C1 segment of cervical spinal cord (tissue), 14 donors: ENCODE measurements at places on chromosomes 4 and X.

DNA sequence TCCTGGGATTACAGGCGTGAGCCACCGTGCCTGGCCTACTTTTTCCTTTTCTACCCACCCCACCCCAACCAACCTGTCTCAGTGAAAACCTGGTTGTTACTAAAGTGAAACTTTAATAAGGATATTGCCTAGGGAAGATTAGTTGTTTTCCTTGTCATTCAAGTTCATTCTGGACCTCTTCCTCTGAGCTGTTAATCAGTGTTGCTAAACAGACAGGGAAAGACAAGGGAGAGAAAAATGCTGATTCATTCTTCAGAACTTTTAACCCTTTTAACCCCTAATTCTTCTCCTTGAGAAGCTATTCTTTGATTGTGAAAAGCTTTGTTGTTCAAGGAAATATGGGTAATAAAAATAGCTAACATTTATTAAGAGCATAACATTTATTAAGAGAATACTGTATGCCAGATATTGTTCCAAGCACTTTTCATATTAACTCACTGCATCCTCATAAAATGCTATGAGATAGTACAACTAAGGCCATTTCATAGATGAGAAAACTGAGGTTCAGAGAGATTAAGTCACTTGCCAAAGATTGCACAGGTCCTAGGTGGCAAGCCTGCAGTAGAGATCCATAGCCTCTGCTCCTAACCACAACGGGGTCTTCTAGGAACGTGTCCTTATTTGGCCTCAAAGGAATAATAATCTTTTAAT lies 34.8 kb downstream of the OSTC start:
- DNase-seq = no peak

DNA sequence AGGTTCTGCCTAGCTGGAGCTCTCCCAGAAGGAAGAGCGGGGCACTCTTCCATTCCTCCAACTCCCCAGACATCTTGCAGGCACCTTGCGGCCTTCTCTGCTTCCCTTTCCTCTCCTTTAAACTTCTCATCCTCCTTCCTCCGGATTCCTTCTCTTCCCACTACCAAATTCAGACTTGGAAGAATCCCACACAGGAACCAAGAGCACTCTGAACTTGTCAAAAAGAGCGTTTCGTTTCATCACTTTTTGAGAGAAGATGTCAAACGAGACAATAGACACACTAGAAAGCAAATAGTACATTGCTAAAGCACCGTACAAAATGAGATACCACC lies 512 bp upstream of the UCP1 start:
- no peak for DNase-seq

- DNase-seq = no peak
Measured at GRCh38 chrX:133985164-133985966, at the start of gene GPC3. Gene GPC3, minus strand, starts transcription at chrX:133985594.

DNA sequence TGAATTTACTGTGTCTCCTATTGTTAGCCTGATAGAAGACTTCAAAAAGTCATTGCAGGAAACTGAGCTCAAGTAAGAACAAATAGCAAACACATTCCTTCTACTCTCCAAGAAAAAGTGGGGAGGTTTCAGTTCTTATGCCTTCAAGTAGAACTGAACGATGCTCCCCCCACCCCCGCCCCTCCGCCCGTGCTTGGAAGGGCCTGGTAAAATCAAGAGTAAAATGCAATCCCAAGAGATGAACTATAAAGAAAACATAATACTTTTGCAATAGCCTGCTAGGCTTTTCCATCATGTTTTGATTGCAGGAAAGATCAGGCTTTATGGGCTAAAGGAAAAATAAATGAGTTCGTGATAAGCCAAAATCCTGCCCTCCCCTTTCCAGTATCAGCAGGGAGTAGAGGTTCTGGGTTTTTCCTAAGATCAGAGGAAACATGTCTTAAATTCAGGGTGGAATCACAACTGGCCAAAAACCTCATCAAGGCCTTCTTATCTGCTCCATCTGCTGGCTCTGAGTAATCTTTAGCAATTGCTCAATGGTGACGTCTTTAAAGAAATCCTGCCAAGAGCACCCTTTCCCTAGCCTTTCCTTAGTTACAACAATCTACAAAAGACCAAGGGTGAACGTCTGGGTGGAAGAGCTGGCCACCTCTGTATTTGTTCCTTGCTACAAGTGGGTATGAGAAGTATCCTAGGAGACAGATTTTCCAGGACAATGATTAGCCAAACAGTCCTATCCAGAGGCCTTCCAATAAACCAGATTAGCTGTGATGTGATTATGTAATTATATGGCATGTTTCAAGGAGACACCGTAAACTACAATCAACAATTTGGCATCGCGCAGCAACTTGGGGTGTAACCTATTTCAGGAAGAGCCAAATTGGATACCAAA lies 66.3 kb upstream of the FAM9C start:
- DNase-seq = no peak

- no peak for DNase-seq
Measured at GRCh38 chrX:56216332-56216731, 15.8 kb upstream of the KLF8 start.

DNA sequence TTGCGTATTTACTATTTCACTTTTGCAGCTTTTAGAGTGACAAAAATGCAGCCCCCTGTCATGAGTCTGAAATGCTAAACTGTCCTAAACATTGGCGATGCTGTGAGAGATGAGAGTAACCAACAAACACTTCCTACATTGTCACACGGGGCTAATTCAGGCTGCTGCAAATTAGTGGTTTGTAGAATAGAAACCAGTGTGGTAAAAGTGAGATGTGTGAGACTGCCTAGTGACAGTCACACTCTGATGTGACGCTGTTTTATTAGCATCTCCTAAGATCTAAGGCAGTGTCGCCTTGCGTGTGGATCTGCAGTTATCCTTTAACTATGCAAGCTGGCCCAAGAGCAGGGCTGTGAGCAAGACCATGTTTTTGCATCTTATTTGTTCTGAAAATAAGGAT lies 800.2 kb upstream of the TENM3 start:
- no peak for DNase-seq

GRCh38 chr4:37837446-37837845 lies 11.0 kb downstream of the PGM2 start:
- no peak for DNase-seq

DNA sequence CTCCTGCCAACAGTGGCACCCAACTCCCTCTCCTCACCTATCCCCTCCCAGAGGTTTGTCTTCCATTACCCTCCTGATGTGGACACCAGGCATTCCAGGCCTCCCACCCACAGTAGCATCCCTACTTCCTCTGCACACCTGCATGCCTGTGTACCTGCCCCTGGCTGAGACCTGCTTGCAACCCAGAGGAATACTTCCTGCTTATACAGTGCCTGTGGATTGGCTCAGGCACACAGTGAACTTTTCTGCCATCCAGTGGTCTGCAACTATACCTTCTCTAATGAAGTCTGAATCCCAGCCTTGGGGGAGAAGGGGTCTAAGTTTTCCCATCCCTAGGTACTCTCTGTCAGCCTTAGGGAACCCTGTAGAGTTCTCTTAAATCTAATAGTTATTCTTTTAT lies 169.9 kb downstream of the IQCM start:
- DNase-seq = no peak

DNA sequence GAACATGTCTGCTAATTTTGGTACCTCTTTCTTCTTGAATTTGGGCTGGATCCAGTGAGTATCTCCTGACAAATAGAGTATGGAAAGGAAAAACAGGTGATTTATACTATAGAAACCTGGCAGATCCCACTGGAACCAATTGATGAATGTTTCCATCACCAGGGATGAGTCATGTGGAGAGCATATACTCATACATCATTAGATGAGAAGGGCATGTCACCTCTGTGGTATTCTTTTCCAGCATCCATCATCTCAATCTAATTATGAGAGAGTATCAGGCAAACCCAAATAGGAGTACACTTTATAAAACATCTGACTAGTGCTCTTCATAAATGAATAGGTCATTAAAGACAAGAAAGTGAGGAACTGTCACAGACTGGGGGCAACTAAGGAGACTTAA lies 90.7 kb downstream of the CLDN22 start:
- no peak for DNase-seq
